Hematopoietic multipotent progenitor cell treated with erythropoietin and hydrocortisone succinate and interleukin-3 and kit ligand, for 4 days (in vitro differentiated cells): ENCODE measurements at places on chromosomes 5 and 9.

DNA sequence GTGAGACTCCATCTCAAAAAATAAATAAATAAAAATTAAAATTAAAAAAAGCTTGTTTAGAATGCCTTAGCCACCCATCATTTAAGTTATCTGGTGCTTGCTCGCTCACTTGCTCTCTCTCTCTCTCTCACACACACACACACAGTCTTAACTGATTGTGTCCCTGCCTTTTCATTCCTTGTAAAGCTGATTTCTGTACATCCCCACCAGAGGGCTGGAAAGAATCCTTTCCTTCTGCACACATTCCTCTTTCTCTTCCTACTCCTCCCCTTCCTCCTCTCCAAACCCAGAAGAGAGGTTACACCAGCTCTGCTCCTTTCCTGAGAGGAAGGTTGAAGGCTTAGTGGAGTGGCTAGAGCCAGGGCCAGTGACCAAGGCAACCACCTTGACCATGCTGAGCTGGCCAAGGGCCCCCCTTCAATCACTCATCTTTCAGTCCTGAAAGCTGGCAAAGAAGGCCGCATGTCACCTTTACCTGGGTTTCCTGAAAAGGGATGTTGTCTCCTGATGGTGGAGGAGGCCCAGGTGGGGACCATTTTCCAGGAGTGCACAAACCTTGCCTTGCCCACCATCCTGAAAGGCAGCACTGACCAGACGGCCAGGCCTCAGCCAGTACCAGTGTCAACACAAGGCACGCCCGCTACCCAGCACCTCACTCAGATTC lies 25.6 kb downstream of the STK10 start:
- peak; percentile 56 for DNase-seq

DNA sequence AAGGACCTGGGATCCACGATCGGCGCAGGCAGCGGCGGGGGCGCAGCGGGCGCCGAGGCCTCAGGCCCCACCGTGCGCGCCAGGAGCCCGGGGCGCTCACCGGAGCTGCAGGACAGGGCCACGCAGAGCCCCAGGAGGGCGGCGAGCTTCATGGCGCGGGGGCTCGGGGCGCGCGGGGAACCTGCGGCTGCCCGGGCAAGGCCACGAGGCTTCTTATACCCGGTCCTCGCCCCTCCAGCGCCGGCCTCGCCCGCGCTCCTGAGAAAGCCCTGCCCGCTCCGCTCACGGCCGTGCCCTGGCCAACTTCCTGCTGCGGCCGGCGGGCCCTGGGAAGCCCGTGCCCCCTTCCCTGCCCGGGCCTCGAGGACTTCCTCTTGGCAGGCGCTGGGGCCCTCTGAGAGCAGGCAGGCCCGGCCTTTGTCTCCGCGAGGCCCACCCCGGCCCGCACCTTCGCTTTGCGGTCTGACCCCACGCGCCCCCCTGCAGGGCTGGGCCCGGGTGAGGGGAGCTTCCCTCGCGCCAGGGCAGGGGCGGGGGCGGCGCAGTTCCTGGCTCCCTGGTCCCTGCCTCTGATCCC lies at the start of gene SCGB3A1:
Gene SCGB3A1 (minus strand): TSS at position 189 of the 577 bp plus-strand sequence. CDS start 37 bp downstream, at position 152.
- DNase-seq = peak; percentile 61

DNA sequence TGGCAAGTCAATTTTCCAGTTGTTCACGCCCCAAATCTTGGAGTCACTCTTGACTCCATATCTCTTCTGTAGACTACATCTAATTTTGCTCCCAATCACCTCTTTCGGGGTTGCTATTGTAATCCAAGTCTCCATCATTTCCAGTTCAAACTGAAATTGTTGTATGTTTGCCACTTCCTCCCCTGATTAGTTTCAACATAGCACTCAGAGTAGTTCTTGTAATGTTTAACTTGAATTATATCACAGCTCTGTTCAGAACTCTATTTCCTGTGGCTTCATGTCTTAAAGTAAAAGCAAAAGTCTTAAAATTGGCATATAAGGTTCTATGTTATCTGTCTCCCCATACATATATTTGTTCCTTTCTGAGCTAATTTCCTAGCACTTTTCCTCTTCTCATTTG lies 348.5 kb upstream of the RIOK2 start:
- peak; percentile 22 for DNase-seq

GRCh38 chr5:136030956-136031611 lies 2.3 kb downstream of the TGFBI start:
- no peak for DNase-seq

GRCh38 chr5:180499684-180500083 lies 5.5 kb downstream of the CNOT6 start:
- peak; percentile 37 for DNase-seq

DNA sequence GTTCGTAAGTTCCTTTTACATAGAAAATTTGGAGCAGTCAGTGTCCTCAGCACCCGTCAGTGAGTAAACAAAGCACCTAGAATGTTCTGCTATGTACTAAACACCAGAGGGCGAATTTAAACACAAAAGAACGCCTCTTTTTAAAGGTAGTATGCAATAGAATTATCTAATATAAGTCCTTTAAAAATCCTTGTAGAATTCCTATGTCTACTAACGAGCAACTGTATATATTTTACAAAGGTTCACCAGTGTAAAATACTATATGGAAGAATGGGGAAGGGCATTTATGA lies 499 bp upstream of the TMEM232 start:
- peak; percentile 52 for DNase-seq

DNA sequence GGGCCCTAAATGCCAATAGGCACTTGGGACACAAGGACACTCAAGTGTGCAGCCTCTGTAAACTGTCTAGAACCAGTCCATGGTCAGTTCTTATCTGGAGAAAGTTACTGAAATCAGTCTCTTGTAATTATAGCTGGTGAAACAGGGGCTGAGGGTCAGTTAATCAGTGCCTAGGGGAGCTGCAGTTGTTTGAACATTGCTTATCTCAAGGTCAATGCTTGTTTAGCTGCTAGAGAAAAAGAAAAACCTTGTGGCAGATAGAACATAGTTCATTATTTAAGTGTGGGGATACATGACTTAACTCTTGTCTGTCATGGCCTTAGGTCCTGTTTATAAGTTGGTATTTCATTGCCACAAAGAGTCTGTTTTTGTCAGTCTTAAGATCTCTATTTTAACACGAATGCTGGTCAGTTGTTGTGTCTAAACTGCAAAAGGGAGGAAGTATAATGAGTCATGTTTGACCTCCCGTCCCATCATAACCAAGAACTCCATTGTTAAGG lies 108.0 kb downstream of the STARD4 start:
- no peak for DNase-seq

GRCh38 chr9:134343637-134344036 lies 17.4 kb downstream of the RXRA start:
- no peak for DNase-seq

- DNase-seq = peak; percentile 2
Measured at GRCh38 chr9:117546894-117547678, 132.2 kb upstream of the ASTN2 start.

GRCh38 chr5:14929293-14930065 lies 57.9 kb upstream of the ANKH start:
- DNase-seq = no peak

DNA sequence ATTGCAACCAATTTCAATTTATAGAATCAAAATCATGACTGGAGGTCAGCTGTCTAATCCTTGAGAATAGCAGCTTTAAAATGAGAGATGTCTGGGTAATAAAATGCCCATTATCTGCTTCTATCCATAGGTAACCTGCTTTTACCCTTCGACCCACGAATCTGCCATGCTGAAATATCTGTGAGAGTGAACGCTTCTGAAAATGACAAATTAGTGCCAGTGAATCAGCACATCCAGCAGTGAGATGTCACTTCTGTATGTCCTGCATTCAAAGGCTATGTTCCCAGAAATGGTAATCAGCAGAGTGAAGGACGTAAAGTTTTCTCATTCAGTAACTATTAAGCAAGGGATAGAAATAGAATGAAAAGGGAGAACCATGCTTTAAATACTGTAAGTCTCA lies 532.4 kb upstream of the ITGA1 start:
- DNase-seq = no peak

GRCh38 chr5:172837640-172838039 lies 3.6 kb downstream of the ERGIC1 start:
- DNase-seq = peak; percentile 94

GRCh38 chr5:67496051-67496450 lies 299.5 kb upstream of the CD180 start:
- DNase-seq = no peak

- peak; percentile 23 for DNase-seq
Measured at GRCh38 chr5:154753792-154754191, 1.4 kb upstream of the LARP1 start.

GRCh38 chr9:120913647-120914264 lies 12.8 kb downstream of the TRAF1 start:
- DNase-seq = peak; percentile 65

DNA sequence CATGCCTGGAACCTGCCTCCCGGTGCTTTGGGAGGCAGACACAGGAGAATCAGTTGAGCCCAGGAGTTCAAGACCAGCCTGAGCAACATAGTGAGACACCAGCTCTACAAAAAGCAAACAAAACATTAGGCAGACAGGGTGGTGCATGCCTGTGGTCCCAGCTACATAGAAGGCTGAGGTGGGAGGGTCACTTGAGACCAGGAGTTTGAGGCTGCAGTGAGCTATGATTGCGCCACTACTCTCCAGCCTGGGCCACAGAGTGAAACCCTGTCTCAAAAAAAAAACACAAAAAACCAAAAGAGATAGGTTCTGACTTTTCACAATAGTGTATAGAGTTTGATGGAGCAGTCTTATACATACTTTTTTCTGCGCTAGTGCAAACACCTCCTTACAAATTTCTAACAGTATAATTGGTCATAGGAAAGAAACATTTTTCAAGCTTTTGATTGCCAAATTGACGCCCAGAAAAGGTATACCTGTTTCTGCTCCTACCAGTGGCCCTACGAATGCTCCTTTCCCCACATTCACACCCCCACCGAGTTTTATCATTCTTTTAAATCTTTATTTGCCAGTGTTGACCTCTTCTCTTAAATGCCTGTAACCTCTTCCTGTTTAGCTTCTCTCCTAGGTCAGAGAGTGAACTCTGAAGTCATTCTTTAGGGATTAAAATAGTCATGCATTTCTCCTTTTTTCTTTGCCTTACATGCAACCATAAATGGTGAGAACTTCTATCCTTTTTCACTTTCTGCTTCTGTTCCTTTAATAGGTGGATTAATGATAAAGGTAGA lies 7.5 kb downstream of the DOCK8 start:
- peak; percentile 72 for DNase-seq

GRCh38 chr5:932151-932627 lies 39.5 kb downstream of the TRIP13 start:
- DNase-seq = no peak

GRCh38 chr5:96657068-96657467 lies 5.1 kb upstream of the CAST start:
- peak; percentile 94 for DNase-seq

- peak; percentile 84 for DNase-seq
Measured at GRCh38 chr5:36820900-36821299, 55.7 kb upstream of the NIPBL start.

- DNase-seq = no peak
Measured at GRCh38 chr5:38996123-38996522, 78.1 kb downstream of the RICTOR start.

DNA sequence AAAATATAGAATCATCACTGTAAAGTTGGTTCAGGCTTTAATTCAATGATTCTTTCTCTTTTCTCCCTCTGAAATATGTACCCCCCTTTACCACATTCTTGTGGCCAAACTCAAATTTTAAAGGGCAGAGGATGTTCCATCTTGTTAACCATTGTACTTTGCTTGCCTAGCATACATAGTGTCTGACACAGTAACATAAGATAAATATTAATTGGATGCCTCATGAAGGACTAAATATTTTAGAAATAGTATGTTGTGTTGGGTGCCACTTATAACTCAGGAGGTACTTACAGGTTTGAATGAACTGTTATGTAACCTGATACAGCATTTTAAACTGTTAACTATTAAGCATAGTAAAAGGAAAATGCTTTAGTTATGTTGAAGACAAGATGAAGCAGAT lies 71.5 kb downstream of the NIPBL start:
- DNase-seq = no peak

DNA sequence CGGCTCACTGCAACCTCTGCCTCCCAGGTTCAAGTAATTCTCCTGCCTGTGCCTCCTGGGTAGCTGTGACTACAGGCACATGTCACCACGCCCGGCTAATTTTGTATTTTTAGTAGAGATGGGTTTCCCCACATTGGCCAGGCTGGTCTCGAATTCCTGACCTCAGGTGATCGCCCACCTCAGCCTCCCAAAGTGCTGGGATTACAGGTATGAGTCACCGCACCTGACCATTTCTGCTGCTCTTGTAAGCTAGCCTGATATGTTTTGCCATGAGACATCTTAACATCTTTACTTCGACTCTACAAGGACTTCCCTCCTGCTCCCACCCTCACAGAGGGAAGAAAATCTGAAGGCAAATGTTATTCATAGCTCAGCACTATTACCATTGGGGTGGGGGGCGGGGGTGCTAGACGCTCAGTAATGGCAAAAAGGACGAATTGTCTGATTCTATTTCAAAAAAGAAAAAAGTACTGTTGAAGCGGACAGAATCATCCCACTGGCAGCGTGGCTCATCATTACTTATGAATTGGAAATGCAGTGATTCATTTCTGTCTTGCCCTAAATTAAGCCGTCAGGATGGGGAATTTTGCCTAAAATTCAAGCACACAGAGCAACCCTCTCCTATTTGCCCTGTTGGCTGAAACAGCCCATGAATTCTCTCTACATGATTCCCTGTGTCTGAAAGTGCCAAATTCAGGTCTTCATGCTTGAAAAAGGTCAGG lies 46.4 kb upstream of the WWC1 start:
- no peak for DNase-seq

DNA sequence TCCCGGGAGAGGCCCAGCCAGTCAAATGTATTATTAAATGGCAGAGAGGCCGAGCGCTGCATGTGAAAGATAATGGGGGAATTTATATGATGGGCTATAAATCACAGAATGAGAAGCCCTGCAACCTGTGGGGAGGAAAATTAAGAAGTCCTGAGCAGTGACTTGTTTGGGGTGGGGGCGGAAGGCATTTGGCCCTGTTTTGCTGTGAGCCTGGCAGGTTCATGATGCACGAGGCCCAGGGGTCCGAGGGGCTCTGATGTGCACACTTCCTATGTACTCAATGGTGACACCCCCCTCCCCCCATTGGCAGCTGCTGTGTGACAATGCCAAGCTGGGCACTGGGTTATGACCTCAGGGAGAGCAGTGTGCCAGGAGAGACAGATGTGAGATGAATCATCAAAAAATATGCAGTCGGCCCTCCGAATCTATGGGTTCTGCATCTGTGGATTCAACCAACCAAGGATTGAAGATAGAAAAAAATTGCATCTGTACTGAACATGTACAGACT lies 13.7 kb upstream of the DAB2IP start:
- DNase-seq = peak; percentile 69
